ENCODE measurements at places on chromosomes 11 and 22.

GRCh38 chr11:8335683-8336082 is 72.0 kb upstream of the LMO1 start:
- no peak for DNase-seq

- DNase-seq: no peak
These were observed 43.7 kb downstream of the MED15 start for GRCh38 chr22:20550851-20551744.

DNA sequence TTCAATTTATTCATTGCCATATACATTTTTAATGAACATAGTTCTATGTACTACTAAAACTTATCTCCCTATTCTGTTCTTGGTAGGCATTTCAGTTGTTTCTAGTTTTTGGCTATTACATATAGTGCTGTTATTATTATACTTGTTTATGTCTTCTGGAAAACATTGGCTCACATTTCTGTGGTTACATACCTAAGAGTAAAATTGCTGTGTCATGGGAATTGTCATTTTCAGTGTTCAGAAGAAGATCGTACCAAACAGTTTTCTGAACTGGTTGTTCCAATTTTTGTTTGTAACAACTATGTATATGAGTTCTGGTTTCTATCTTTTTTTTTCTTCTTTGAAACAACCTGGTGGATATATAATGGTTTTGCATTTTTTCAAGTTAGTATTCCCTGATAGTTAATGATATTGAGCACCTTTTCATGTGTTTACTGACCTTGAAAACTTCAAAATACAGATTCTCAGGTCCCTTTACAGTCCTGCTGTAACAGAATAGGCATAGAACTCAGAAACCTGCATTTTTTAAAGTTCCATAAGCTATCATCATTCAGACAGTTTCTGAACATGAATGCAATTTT is 230.7 kb downstream of the JRKL start:
- no peak for DNase-seq

DNA sequence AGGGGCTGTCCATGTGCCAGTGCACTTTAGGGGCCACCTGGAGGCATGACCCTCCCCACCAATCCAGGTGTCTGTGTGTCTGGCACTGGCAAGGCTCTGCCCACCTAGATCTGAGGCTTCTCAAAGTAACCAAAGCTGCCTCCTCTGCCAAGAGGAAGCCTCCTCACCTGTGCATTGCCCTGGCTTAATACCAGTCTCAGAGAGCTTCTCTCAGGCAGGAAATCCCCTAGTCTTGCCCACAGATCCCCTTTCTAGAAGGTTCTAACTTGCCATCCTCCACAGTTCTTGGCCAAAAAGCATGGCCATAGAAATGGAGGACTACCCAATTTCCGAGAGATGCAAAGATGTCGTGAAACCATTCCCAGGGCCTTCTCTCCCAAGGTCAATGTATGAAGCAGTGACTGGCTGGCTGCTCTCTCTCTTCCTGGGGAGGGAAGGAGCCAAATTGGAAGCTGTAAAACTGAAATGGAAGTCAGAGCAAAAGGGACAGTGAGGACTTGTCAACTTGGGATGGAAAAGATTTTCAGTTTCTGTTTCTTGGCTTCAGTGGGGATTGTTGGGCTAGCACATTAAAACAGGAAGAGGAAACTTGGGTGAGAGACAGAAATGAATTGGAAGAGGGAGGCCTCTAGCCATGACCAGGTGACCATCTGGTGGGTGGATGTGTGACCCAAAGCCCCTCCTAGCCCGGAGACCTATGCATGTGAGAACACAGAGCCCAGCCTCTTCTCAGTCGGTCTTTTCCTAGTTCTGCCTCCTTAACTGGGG is 68.8 kb downstream of the PRDM11 start:
- DNase-seq: no peak

DNA sequence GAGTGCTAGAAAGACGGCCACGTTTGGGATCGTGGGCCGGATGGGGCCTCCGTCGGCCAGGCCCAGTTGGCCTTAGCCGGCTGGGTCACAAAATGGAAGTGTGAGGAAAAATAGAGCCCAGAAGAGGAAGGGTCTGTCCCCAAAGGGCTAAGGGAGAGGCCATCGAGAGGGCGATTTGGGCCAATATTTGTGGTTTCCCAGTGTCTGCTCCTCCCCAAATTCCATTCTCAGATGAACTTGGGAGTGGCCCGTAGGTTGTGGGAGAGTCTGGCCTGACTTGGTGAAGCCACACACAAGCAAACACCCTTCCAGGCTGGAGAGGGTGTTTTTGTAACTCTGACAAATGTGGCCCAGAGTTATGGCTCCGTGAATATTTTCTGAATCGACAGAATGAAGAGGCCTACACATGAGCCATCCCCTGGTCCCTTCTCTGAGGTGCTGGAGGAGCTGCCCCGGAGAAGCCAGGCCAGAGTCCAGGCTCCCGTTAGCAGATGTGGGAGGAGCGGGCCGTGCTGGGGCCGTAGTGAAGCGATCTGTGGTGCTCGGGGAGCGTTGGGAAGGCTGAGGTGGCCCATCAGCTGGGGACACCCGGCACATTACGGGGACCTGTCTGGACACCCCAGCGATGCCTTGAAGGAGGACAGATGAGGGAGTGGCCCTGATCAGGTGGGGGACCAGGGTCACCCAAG is 73.5 kb upstream of the PPARA start:
- DNase-seq: no peak

DNA sequence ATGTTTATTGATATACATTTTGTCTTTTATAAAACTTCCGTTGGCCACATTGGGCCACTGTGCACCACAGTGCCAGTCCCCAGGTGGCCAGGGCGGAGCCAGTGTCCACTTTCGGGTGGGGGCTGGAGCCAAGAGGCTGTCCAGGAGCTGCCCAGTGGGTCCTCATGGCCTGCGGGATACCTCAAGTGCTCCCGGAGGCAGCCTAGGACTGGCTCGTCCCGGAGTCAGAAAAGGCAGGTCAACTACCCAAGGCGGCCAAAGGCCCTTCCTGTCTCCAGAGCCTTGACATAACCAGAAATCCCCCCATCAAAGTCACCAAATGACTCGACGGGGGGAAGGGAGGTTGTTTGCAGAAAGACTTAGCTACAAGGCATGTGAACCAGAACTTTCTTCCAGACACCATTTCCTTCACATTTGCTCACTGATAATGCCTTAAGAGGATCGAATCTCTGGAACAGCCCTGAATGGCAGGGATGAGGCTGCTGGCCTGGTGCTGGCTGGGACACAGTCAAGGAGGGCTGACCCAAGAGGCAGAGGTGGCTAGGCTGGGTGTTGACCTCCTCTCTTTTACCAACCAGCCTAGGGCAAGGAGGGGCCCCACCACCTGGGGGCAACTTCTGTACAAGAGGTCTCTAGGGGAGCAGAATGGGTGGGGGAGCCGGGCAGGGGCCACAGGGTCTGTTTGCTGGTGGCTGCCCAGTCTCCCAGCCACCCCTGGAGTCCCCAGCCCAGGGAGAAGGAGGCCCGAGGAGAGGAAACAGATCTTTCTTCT is 8.4 kb downstream of the MRGPRF start:
- no peak for DNase-seq

GRCh38 chr22:38411016-38411415 is 44.0 kb downstream of the KCNJ4 start:
- DNase-seq: no peak

DNA sequence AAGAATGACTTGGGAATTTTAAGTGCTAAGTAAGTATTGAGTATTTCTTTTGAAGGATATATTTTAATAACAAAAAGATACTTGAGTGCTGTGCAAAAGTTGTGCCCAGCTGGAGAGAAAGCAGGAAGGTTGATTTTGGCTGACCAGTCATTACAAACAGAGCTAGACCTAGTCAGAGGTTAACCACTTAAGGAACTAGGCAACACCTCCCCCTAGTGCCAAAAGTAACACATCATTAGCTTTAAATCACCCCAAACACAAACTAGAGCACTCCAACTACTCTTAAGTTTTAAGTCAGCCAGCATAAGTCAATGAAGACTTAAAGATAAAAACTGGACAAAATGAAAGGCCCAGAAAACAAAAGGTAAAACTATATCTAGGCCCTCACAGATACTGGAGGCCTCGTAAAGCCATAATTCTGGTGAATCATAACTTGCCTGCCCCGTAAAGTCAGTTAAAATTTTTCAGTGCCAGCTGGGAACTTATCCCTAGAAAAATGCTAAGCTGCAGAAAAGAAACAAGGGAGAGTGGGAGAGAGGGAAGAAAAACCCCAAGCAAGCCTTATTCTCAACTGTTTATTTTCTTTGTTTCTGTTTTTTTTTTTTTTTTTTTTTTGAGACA is 4.6 kb downstream of the TMEM9B start:
- peak; percentile 65 for DNase-seq

- no peak for DNase-seq
These were observed 2.6 kb upstream of the SLC5A1 start for GRCh38 chr22:32040324-32040904.

- no peak for DNase-seq
These were observed 140.0 kb downstream of the AASDHPPT start for GRCh38 chr11:106217456-106217855.

All from NCI-H460 (cell line).